ENCODE measurements at places on chromosomes 3 and 15.
A peak's percentile ranks its signal among the peaks of the same experiment; 100 is the strongest.

DNA sequence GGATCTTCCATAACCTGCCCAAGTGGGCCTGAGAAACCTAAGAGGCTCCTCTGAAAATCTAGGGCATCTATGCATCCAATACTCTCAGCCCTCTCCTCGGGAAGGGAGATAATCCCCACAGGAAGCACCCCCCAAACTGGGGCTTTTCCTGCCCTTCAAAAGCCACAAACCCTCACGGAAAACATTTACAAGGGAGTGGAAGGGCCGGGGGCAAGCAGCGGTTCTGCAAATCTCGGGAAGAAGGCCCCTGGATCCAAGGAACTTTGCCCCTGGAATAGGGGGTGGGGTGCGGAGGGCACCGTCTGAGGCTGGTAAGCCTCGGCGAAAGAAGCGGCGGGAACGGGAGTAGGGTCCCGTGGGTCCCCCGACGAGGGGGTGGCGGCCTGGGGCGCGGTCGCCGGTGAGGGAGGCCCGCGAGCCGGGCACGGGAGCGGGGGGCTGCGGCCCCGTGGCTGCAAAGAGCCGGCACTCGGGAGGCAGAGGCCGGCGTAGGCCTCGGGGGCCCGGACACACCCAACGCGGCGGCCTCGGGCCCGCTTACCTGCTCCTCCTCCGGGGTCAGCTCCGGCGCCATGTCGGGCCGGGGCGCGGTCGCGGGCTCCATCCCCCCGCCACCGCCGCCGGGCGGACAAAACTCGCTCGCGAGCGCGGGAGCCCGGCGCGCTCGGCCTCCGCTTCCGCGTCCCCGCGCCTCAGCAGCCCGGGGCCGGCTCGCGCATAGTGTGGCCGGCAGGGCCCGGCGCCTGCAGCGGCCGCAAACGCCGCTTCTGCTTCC is 755 bp downstream of the PTPN9 start:
- no peaks in the 10 kb centered on the region for H3K36me3 ChIP-seq
- H3K4me1 ChIP-seq: peaks cover 16% of the 10 kb centered on the region
- DNase-seq: peak; percentile 69
- H3K27me3 ChIP-seq: no peaks in the 10 kb centered on the region

- H3K36me3 ChIP-seq: peaks cover 22% of the 10 kb centered on the region
- DNase-seq: no peak
- peaks cover 4% of the 10 kb centered on the region for H3K4me1 ChIP-seq
- H3K27ac ChIP-seq: no peak overlapping the region
Measured at GRCh38 chr3:186790261-186790981, 7.0 kb downstream of the EIF4A2 start.

DNA sequence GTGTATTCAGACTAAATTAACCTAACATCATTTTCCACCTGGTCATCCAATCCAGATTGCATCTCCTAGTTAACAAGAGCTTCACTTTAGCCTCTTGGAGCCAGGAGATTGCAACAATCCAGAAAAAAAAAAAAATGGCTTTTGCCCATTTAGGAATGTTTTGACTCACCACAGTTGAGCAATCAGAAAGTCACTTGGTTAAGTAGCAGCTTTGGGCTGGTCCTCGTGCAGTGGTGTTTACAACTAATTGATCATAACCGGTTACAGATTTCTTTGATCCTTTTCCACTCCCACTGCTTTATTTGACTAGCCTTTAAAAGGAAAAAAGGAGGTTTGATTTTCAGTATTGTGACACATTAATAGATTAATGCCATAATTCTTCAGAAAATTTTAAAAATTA is 688.8 kb upstream of the CCDC54 start:
- H3K27me3 ChIP-seq: no peaks in the 10 kb centered on the region
- DNase-seq: no peak

DNA sequence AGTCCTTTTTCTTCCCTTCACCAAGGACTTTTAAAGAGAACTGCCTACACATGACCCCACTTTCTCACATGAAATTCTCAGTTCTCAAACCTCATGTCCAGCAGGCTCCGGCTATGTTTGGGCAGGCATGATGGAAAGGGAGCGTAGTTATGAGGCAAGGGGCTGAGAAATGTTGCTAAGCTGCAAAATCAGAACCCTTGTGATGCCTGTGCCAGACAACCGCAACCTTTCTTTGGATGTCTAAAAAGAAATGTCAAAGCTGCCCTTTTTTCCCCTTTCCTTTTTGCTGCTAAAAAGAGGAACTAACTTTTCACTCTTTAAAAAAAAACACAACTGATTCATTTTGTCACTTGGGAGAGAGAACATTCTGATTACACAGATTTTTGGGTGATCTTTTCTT is 19.2 kb downstream of the GNB4 start:
- peaks cover 14% of the 10 kb centered on the region for H3K4me1 ChIP-seq
- DNase-seq: peak; percentile 44
- H3K36me3 ChIP-seq: no peaks in the 10 kb centered on the region
- H3K27me3 ChIP-seq: no peaks in the 10 kb centered on the region
- peak overlapping the region; percentile 45 for H3K27ac ChIP-seq

- DNase-seq: peak; percentile 79
- H3K36me3 ChIP-seq: peaks cover 7% of the 10 kb centered on the region
- no peak overlapping the region for H3K4me3 ChIP-seq
- peak overlapping the region; percentile 65 for H3K27ac ChIP-seq
- H3K4me1 ChIP-seq: peaks cover 3% of the 10 kb centered on the region
Measured at GRCh38 chr3:114333180-114333922, 39.5 kb downstream of the TIGIT start.

- no peak for DNase-seq
- H3K27me3 ChIP-seq: peaks cover 3% of the 10 kb centered on the region
- no peaks in the 10 kb centered on the region for H3K36me3 ChIP-seq
- H3K4me3 ChIP-seq: no peak overlapping the region
- H3K4me1 ChIP-seq: no peaks in the 10 kb centered on the region
- H3K27ac ChIP-seq: no peak overlapping the region
Measured at GRCh38 chr3:180875124-180875698, 37.3 kb upstream of the FXR1 start.

- peaks cover 9% of the 10 kb centered on the region for H3K4me1 ChIP-seq
- DNase-seq: no peak
- H3K27me3 ChIP-seq: no peaks in the 10 kb centered on the region
- peak overlapping the region; percentile 65 for H3K27ac ChIP-seq
Measured at GRCh38 chr3:171393032-171393744, 67.0 kb downstream of the TNIK start.

DNA sequence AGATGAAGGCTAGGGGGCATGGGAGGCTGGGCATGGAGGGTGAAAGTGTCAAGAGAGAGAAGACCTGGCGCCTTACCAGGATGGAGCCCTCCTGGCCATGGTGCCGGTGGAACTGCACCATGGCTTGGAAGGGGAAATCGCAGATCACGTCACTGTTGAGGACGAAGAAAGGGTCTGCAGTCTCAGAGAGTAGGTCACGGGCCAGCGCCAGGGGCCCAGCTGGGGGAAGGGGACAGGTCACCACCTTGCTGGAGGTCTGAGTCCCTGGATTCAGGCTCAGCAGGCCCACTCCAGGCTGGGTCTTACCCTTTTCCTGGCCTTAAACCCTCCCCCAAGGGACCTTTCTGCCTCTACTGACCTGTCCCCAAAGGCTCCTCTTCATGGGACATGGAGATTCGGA is 855 bp downstream of the GMPPB start:
- H3K27me3 ChIP-seq: no peaks in the 10 kb centered on the region

DNA sequence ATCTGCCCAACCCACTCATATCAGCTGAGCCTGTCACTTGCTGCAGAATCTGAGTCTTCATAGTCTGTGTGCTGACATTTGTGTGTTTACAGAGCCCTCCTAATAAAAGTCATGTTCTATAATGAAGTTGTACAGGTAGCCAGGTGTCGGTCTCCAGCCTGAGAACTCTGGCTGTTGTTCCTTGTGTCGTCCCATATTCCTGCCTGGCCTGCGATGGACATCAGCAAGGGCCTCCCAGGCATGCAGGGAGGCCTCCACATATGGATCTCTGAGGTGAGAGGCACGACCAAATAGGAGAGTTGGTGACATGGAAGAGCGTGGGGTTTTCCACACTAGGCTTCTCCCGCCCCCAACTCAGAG is 2.9 kb downstream of the VILL start:
- H3K27ac ChIP-seq: peak overlapping the region; percentile 83
- H3K27me3 ChIP-seq: no peaks in the 10 kb centered on the region
- peak overlapping the region; percentile 79 for H3K4me3 ChIP-seq
- peaks cover 13% of the 10 kb centered on the region for H3K36me3 ChIP-seq

- H3K27ac ChIP-seq: no peak overlapping the region
- no peaks in the 10 kb centered on the region for H3K36me3 ChIP-seq
- DNase-seq: no peak
- H3K27me3 ChIP-seq: no peaks in the 10 kb centered on the region
Measured at GRCh38 chr3:5606884-5607472, 419.5 kb downstream of the EDEM1 start.

DNA sequence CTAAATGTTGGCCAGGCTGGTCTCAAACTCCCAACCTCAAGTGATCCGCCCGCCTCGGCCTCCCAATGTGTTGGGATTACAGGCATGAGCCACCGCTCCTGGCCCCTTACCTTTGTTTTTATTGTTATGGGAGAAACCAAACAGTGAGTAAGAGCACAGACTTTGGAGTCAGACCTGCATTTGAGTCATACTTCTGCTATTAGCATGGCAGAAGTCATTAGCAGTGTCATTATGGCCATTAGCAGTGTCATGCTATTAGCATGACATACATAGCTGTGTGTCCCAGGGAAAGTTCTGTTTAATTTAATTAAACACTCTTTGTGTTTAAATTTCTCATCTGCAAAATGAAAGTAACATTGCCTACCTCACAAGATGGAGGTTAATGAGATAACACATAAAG is 54.8 kb downstream of the SQOR start:
- H3K27me3 ChIP-seq: no peaks in the 10 kb centered on the region
- H3K4me3 ChIP-seq: no peak overlapping the region
- no peak overlapping the region for H3K27ac ChIP-seq
- DNase-seq: no peak

DNA sequence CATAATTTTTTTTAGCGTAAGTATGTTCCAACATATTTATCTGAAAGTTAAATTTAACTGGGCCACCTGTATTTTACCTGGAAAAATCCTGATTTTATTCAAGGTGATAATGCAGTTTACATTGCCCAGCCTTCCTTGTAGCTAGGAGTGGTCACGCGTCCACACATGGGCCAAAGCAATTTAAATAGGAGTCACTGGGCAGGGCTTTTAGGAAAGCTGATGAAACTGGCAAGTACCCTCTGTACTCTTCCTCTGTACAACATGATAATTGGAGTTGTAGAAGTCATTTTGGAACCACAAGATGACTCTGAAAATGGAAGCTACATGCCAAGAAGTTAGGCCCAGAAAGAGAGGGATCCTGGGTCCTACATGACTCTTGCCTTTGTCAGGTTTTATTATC is 9.5 kb downstream of the BTD start:
- no peaks in the 10 kb centered on the region for H3K36me3 ChIP-seq
- no peaks in the 10 kb centered on the region for H3K4me1 ChIP-seq
- H3K4me3 ChIP-seq: no peak overlapping the region
- DNase-seq: no peak
- no peaks in the 10 kb centered on the region for H3K27me3 ChIP-seq

- no peaks in the 10 kb centered on the region for H3K27me3 ChIP-seq
- no peak overlapping the region for H3K4me3 ChIP-seq
- peaks cover 15% of the 10 kb centered on the region for H3K4me1 ChIP-seq
- no peak overlapping the region for H3K27ac ChIP-seq
- no peak for DNase-seq
- H3K36me3 ChIP-seq: no peaks in the 10 kb centered on the region
Measured at GRCh38 chr3:134378818-134379217, 4.6 kb upstream of the AMOTL2 start.

GRCh38 chr3:89957451-89957850 is 850.0 kb downstream of the EPHA3 start:
- H3K27me3 ChIP-seq: no peaks in the 10 kb centered on the region
- no peak for DNase-seq
- no peak overlapping the region for H3K4me3 ChIP-seq
- no peaks in the 10 kb centered on the region for H3K36me3 ChIP-seq
- no peak overlapping the region for H3K27ac ChIP-seq

- DNase-seq: no peak
- no peaks in the 10 kb centered on the region for H3K36me3 ChIP-seq
- no peaks in the 10 kb centered on the region for H3K4me1 ChIP-seq
- H3K27ac ChIP-seq: no peak overlapping the region
- no peak overlapping the region for H3K4me3 ChIP-seq
Measured at GRCh38 chr15:59609730-59610712, 1.6 kb upstream of the GCNT3 start.

GRCh38 chr3:194787650-194788049 is 102.0 kb downstream of the FAM43A start:
- peaks cover 10% of the 10 kb centered on the region for H3K4me1 ChIP-seq
- H3K27me3 ChIP-seq: no peaks in the 10 kb centered on the region
- no peak overlapping the region for H3K4me3 ChIP-seq
- DNase-seq: no peak
- no peak overlapping the region for H3K27ac ChIP-seq

- H3K36me3 ChIP-seq: no peaks in the 10 kb centered on the region
- H3K4me1 ChIP-seq: peaks cover 2% of the 10 kb centered on the region
- no peak overlapping the region for H3K27ac ChIP-seq
- H3K27me3 ChIP-seq: no peaks in the 10 kb centered on the region
Measured at GRCh38 chr3:23253214-23253613, 50.1 kb downstream of the UBE2E2 start.

DNA sequence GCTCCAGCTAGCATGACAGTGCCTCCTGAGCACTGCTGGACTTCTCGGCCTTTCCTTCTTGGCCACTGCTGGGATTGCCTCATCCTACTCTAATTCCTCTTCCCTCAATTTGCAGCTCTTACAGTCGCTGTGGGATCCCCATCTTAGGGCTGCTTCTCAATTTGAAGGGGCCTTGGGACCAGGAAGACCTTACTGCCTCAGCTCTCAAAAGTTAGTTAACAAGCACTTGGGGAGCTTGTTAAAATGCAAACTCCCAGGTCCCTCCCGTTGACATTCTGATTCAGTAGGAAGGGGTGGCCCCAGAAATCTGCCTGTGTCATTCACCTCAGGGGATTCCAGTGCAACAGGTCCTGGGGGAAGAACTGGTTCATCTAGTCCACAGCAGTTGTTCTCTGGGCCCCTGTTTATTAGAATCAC is 14.8 kb downstream of the BDH1 start:
- peaks cover 19% of the 10 kb centered on the region for H3K36me3 ChIP-seq
- no peaks in the 10 kb centered on the region for H3K27me3 ChIP-seq
- H3K4me3 ChIP-seq: no peak overlapping the region
- peaks cover 8% of the 10 kb centered on the region for H3K4me1 ChIP-seq

DNA sequence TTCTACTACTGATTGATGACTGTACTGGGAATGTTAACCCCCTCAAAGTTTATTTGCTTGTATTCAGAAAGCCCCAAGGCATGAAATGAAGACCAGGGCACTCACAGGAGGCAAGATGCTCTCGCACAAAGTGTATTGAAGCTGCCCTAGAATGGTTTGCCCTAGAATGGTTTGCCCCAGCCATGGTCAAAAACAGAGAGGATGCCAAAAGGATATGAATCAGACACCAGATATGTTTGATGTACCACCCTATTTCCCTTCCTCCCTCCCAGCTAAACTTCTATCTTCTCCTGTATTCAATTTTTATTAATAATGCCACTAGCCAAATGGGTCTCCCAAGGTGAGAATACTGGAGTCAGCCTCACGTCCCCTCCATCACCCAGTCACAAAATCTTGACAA is 101.3 kb downstream of the TMCO5A start:
- no peaks in the 10 kb centered on the region for H3K4me1 ChIP-seq
- no peaks in the 10 kb centered on the region for H3K27me3 ChIP-seq
- H3K36me3 ChIP-seq: no peaks in the 10 kb centered on the region
- H3K27ac ChIP-seq: no peak overlapping the region
- H3K4me3 ChIP-seq: no peak overlapping the region

- H3K27ac ChIP-seq: no peak overlapping the region
- H3K4me3 ChIP-seq: no peak overlapping the region
- peaks cover 22% of the 10 kb centered on the region for H3K4me1 ChIP-seq
- H3K36me3 ChIP-seq: no peaks in the 10 kb centered on the region
- no peaks in the 10 kb centered on the region for H3K27me3 ChIP-seq
- DNase-seq: no peak
Measured at GRCh38 chr3:72272356-72272755, 487.4 kb upstream of the PROK2 start.

Data from spinal cord (tissue), 10 donors.